ENCODE measurements at places on chromosomes 6 and 20. TPM values are rescaled to one million over a fixed set of nuclear protein-coding genes. Genes with fewer than 3 reads are reported as not detected.

- DNase-seq: no peak
Observed at GRCh38 chr6:25042036-25042521, 106.3 kb upstream of the RIPOR2 start.

The HACE1 gene
- total RNA-seq: 6.0 TPM

- no peak for DNase-seq
Observed at GRCh38 chr6:119453242-119454200, 104.0 kb upstream of the MAN1A1 start.

- no peak for DNase-seq
Observed at GRCh38 chr20:58636983-58637421, 14.1 kb upstream of the STX16 start.
